ENCODE measurements at places on chromosomes 3 and 15.

GRCh38 chr3:104805508-104805907 is 561.2 kb upstream of the ALCAM start:
- H3K4me3 ChIP-seq = no peak overlapping the region
- peaks cover 7% of the 10 kb centered on the region for H3K27me3 ChIP-seq
- H3K4me1 ChIP-seq = no peaks in the 10 kb centered on the region
- no peak for DNase-seq
- H3K36me3 ChIP-seq = no peaks in the 10 kb centered on the region
- H3K27ac ChIP-seq = no peak overlapping the region

DNA sequence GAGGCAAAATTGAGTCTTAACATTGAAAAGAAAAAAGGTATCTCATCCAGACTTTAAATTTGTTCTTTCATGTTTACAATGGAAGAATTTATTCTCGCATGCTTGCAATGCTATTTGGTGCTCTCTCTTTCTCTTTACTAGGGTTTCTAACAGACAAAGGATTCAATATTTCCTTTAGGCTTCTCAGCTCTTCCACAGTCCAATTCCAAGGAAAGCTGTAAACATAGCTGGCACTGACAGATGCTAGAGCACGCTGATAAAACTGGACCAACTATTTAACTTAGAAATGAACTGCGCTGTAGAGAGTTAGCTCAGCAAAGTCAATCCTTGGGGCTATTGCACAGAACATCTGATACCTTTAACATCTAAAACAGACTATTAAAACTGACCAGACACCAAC is 81.3 kb downstream of the PDZRN3 start:
- no peaks in the 10 kb centered on the region for H3K36me3 ChIP-seq
- no peaks in the 10 kb centered on the region for H3K4me1 ChIP-seq
- no peak overlapping the region for H3K4me3 ChIP-seq
- DNase-seq = no peak
- H3K27ac ChIP-seq = no peak overlapping the region
- no peaks in the 10 kb centered on the region for H3K27me3 ChIP-seq

DNA sequence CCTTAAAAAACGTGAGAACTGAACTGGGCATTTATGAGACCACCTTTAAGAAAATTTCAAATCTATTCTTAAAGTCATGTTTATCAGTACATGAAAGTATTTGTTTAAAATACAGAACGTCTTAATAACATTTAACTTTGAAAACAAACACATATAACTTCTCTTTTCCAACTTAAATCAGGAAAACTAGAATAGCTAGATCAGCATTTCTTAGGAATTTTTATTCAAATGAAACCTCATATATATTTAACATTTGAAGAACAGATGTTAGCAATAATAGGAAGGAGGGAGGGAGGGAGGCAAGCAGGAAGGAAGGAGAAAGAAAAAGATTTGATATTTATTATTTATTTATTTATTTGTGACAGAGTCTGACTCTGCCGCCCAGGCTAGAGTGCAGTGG is 120.2 kb downstream of the NR1I2 start:
- H3K27ac ChIP-seq = no peak overlapping the region
- H3K4me1 ChIP-seq = no peaks in the 10 kb centered on the region
- DNase-seq = no peak
- H3K36me3 ChIP-seq = peaks cover 8% of the 10 kb centered on the region
- no peak overlapping the region for H3K4me3 ChIP-seq

- H3K36me3 ChIP-seq = no peaks in the 10 kb centered on the region
- no peaks in the 10 kb centered on the region for H3K4me1 ChIP-seq
- H3K27me3 ChIP-seq = peaks cover 11% of the 10 kb centered on the region
- no peak overlapping the region for H3K4me3 ChIP-seq
Observed at GRCh38 chr3:30181581-30181980, 424.8 kb upstream of the TGFBR2 start.

DNA sequence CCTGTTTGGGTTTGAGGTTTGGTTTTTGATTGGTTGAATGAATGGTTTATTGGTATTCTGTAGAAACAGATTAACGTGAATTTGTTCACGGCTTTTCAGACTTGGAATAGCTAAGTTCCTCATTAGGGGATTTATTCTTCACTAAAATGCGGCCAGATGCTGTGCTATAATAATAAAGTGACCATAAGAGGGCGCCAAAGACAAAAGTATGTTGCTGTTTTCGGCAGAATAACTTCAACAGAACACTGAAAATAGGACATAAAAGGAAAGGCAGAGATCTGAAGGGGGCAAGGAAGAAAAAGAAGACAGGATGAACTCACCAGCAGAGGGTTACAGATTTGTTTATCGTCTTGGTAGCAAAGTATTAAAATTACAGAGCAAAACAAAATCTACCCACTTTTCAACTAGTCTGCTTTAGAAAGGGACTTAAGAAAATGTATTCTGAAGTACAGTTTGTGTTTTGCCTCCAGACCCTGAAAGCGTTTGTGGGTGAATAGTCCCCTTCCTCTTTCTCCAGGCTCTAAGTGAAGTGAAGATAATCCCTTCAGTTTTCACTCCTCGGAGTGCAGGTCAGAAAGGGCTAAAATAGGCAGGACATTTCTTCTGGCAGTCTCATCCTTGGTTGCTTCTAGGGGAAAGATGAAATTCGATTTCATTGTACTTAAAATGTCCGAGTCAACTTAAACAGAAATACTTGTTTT is 147.6 kb downstream of the IL20RB start:
- no peaks in the 10 kb centered on the region for H3K36me3 ChIP-seq
- peak; percentile 28 for DNase-seq
- no peaks in the 10 kb centered on the region for H3K27me3 ChIP-seq

GRCh38 chr3:134655706-134656105 is 4.9 kb upstream of the KY start:
- H3K27ac ChIP-seq = no peak overlapping the region
- no peak overlapping the region for H3K4me3 ChIP-seq
- peaks cover 3% of the 10 kb centered on the region for H3K4me1 ChIP-seq
- DNase-seq = no peak
- peaks cover 2% of the 10 kb centered on the region for H3K36me3 ChIP-seq

DNA sequence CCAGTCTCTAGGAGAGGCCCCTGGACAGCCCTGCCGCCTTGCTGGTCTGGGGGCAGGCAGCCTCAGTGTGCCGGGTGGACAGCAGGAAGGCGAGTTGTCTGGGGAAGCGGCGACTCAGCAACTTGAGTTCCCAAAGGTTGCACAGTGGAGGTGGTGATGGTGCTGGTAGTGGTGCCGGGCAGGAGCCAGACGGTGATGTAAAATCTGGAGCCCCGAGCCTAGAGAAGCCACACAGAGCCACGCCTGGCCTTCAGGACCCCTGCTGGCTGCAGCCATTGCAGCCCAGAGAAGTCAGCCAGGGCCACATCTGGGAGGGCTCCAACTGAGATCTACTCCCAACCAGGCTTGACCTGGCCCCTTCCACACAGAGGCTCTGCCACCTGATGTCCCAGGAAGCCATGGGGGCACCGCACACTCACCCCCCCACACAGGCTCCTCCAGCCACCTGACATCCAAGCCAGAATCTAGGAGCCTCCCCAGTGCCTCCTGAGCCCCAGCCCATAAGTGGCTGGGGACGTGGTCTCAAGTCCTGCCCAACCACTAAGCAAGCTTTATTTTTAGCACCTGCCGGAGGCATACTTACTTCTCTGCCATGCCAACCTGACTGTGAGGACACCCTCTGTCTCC is 8.8 kb downstream of the C3orf22 start:
- peaks cover 13% of the 10 kb centered on the region for H3K27me3 ChIP-seq
- H3K27ac ChIP-seq = no peak overlapping the region
- H3K4me3 ChIP-seq = no peak overlapping the region
- H3K36me3 ChIP-seq = no peaks in the 10 kb centered on the region
- no peaks in the 10 kb centered on the region for H3K4me1 ChIP-seq

GRCh38 chr3:2535206-2535605 is 436.5 kb downstream of the CNTN4 start:
- H3K27ac ChIP-seq = no peak overlapping the region
- H3K36me3 ChIP-seq = no peaks in the 10 kb centered on the region
- H3K4me3 ChIP-seq = no peak overlapping the region
- H3K4me1 ChIP-seq = no peaks in the 10 kb centered on the region
- no peaks in the 10 kb centered on the region for H3K27me3 ChIP-seq
- DNase-seq = no peak

- no peak overlapping the region for H3K27ac ChIP-seq
- no peaks in the 10 kb centered on the region for H3K4me1 ChIP-seq
- H3K27me3 ChIP-seq = no peaks in the 10 kb centered on the region
- no peak for DNase-seq
Observed at GRCh38 chr3:103393395-103394186, 958.8 kb downstream of the ZPLD1 start.

- no peak overlapping the region for H3K27ac ChIP-seq
- H3K4me3 ChIP-seq = no peak overlapping the region
- no peak for DNase-seq
- no peaks in the 10 kb centered on the region for H3K4me1 ChIP-seq
Observed at GRCh38 chr15:53115563-53115962, 325.4 kb upstream of the ONECUT1 start.

DNA sequence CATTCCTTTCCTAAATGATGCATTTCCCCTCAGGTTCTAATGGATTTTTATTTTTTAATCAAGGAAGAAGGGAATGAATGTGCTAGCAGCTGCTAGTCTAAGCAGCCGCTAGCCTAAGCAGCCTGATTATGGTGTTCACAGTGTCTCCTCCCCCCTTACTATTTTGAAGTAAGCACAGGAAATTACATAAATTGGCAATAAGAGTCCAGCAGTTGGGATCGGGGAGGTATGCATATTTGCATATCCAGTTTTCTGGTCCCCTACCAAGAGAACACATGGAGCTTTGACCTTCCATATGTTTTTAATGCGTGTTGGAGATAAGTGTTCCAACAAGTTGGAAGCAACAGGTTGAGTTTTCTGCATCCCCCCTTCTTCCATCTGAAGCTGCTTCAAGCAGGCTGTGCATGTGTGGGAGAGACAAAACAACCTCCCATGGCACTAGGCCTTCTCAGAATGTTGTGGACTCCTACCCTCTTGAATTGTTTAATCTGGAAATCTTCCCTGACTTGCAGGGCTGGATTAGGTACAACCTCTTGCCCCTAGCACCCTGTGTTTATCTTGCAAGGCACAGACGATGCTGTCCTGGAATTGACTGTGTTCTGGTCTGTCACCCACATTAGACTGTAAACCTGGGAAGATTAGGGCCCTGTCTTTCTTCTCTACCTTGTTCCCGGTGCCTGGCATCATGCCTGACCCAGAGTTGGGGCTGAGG is 124.8 kb upstream of the LRIG1 start:
- no peak overlapping the region for H3K4me3 ChIP-seq
- no peak for DNase-seq
- H3K27ac ChIP-seq = no peak overlapping the region
- H3K27me3 ChIP-seq = no peaks in the 10 kb centered on the region
- H3K4me1 ChIP-seq = no peaks in the 10 kb centered on the region

DNA sequence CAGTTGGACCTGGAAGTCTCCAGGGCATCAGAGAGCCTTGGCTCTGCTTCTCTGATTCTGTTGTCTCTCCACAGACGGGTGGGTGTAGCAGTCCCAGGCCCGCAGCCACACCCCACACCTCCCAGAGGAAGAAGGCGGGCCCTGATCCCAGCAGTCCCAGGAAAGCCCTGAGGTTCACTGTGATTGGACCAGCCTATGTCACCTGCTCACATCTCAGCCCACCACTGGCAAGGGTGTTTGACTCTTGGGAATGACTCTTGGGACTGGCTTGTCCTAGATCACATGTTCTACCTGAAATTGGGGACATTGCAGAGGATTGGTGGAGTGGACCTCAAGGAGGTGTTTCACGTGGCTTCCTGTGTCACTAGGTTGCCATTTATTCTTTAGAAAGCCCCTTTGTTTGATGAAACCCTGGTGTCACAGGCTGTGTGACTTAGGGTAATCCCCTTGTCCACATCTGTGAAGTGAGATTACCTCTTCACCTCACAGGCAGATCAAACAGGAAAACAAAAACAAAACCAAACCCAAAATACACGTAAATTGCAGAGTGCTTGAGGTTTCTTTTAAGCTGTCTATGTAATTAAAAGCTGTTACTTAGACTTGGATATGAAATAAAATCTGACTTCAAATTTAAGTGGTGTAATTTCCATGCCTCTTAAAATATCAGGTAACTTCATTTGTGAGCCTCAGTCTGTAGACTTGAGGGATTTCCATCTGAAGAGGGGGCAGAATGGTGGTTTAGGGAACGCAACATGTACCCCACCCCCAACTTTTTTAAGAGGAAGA is 26.7 kb downstream of the FLNB start:
- H3K27ac ChIP-seq = peak overlapping the region; percentile 98
- no peaks in the 10 kb centered on the region for H3K27me3 ChIP-seq
- DNase-seq = peak; percentile 30

DNA sequence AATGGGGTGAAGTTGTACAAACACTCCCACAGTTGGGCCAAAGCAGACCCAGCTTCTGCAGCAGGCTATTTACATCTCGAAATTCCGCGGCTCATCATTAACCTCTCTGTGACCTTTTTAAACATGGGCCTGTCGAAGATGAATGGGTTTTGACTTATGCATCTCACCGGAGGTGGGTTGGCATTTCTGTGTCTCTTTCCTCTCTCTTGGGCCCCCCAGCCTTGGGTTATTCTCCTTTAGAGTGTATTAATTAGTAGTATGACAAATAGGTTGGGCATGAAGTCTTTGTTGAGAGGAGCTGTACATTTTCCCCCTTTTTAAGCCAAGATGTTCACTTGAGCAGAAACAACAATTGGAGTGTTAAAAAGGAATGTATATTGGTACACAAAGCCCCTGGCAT is 9.8 kb downstream of the SMAD6 start:
- peaks cover 2% of the 10 kb centered on the region for H3K27me3 ChIP-seq
- H3K27ac ChIP-seq = no peak overlapping the region
- no peak overlapping the region for H3K4me3 ChIP-seq
- peaks cover 6% of the 10 kb centered on the region for H3K4me1 ChIP-seq

DNA sequence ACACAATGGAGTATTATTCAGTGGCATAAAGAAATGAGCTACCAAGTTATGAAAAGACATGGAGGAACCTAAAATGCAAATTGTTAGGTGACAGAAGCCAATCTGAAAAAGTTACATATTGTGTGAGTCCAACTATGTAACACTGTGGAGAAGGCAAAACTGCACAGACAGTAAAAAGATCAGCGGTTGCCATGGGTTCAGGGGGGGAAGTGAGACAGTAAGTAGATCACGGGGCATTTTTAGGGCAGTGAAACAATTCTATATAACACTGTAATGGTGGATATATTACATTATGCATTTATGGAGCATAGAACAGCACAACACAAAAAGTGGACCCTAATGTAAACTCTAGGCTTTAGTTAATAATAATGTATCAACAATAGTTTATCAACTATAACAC is 17.6 kb downstream of the CBLB start:
- no peak overlapping the region for H3K27ac ChIP-seq
- peaks cover 29% of the 10 kb centered on the region for H3K4me1 ChIP-seq
- H3K4me3 ChIP-seq = no peak overlapping the region

- peaks cover 2% of the 10 kb centered on the region for H3K27me3 ChIP-seq
- H3K27ac ChIP-seq = no peak overlapping the region
- no peak overlapping the region for H3K4me3 ChIP-seq
Observed at GRCh38 chr3:151740581-151740980, 6.9 kb downstream of the AADACL2 start.

- H3K27me3 ChIP-seq = no peaks in the 10 kb centered on the region
- no peaks in the 10 kb centered on the region for H3K36me3 ChIP-seq
- H3K4me3 ChIP-seq = no peak overlapping the region
- H3K4me1 ChIP-seq = no peaks in the 10 kb centered on the region
- H3K27ac ChIP-seq = no peak overlapping the region
Observed at GRCh38 chr15:47473832-47474231, 243.5 kb upstream of the SEMA6D start.
